ENCODE measurements at places on chromosomes 4 and X.

DNA sequence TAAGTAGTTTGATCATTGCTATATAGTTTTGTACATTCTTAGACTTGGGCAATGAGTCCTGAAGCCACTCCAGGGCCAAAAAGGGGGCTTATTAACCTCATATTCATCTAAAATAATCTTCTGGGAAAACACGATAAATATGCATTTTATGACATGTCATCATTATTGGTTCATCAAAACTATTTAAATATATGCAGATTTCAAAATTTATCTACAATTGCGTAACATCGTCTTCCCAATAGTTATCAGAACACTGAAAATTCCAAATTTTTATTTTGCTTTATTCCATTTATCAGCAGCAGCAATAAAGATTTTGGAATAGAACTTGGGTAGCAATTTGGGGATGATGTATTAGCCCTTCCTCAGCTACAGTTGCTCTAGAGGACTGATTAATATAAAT lies 550.0 kb downstream of the IQCM start:
- DNase-seq: no peak

- DNase-seq: no peak
These were observed 7.5 kb downstream of the PCDH10 start for GRCh38 chr4:133156556-133156955.

- no peak for DNase-seq
These were observed 26.5 kb upstream of the MRFAP1 start for GRCh38 chr4:6613676-6614651.

DNA sequence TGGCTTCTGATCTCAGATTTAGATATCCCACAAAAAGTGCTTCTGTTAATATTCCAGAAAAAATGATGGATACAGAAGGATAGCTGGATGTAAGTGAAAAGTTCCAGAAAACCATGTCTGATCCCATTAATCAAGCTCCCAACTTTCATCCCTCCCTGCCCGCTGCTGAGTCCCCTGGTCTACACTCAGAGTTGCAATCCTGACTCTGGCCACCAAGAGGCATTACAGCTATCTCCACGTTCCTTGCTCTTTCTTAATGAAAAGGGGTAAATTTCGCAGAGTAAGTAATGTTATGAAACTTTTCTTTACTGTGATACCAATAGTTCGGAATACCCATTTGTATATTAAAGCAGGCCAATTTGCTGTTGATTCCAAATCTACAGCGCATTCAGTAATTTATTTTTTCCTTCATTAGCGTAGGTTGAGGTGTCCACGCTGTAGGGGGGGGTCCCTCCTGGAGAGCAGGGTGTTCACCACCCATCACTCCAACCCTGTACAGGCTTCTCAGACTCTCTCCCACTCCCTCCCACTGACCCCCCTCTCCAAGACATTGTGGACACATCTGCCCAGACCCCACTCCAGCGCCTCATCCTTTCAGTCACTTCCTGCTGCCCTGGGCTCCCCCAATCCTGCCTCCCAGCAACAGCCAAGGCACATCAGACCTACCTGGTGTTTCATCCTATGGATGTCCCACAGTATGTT lies 55.1 kb downstream of the RAB40A start:
- DNase-seq: peak; percentile 68

DNA sequence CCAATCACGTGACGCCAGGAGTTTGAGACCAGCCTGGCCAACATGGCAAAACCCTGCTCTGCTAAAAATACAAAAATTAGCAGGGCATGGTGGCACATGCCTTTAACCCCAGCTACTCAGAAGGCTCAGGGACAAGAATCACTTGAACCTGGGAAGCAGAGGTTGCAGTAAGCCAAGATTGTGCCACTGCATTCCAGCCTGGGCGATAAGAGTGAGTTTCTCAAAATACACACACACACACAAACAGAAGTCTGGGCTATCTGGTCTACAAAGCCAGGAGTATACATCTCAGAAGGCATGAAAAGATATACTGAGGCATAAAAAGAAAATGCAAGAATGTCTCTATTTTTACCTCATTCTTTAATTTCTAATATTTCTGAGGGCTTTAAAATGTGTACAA lies 11.3 kb downstream of the YTHDC1 start:
- DNase-seq: no peak

GRCh38 chrX:21741869-21742701 lies 15.8 kb downstream of the SMPX start:
- no peak for DNase-seq

GRCh38 chr4:2064276-2064991 lies 5.3 kb downstream of the NAT8L start:
- no peak for DNase-seq

DNA sequence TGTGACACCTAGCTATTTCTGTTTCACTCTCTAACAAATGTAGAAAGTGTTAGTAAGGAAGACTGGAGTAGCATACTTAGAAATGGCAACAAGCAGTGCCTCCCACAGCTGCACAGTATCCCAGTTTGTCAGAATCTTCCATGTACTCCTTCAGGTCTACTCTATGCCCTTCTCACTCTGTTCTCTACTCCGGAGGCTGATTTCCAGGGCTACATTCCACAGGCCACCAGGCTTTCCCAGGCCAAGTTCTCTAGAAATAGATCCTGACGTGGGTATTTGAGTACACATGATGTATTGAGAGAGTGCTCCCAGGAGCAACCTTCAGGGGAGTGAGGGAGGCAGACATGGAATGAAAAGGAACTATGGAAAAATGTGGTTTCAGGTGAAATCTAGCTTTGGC lies 177.3 kb upstream of the GK2 start:
- DNase-seq: no peak

All from hematopoietic multipotent progenitor cell treated with erythropoietin and hydrocortisone succinate and interleukin-3 and kit ligand, for 6 days (in vitro differentiated cells).